ENCODE measurements at places on chromosomes 1 and 21.

- DNase-seq, result no peak
Measured at GRCh38 chr1:40715491-40716059, 24.1 kb downstream of the NFYC start.

- no peak for DNase-seq
Measured at GRCh38 chr1:43038232-43038935, 79.7 kb upstream of the SLC2A1 start.

DNA sequence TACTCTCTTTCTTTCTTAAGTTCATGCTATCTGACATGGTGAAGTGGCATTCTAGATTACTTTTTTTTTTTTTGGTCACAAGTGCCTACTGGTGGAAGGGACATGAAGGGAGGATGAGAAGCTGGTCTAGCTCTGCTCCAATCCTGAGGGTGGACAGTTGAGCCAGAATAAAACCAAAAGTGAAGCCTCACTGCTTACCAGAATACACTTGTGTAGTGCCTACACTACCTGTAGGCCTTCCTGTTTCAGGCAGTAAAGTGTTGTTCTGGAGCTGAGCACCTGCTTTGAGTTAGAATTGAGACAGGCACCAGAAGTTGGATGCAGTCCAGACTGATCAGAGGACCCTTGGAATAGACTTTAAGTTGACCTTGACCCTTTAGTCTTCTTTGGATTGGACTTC is 40.4 kb upstream of the APOBEC4 start:
- DNase-seq, result no peak

GRCh38 chr1:35461966-35462651 is 95.1 kb downstream of the KIAA0319L start:
- DNase-seq, result no peak

DNA sequence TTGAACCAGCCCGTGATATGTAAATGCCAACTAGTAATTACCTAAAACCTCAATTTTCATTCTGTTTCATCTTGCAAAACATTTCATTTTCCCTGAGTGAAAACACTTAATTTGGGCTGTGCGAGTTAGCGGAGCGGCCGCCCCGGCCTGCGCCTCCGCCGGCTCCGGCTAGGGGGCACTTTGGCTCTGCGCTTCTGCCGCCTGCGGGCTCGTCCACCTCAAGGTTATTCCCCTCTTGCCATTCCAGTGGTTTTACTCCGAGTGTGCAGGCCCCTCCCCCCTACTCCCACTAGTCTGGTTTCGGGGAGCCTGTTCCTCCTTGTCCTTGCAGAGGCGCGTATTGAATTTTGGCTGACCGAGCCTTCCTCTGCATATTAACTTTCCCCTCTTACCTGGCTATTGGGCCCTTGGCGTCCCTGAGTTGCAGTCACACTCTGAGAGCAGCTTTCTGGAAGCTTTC is 55.6 kb downstream of the PEX14 start:
- DNase-seq, result peak; percentile 40

- peak; percentile 56 for DNase-seq
Measured at GRCh38 chr1:7549277-7550161, 221.6 kb upstream of the VAMP3 start.

GRCh38 chr1:197902131-197902453 is 338 bp upstream of the C1orf53 start:
- no peak for DNase-seq

DNA sequence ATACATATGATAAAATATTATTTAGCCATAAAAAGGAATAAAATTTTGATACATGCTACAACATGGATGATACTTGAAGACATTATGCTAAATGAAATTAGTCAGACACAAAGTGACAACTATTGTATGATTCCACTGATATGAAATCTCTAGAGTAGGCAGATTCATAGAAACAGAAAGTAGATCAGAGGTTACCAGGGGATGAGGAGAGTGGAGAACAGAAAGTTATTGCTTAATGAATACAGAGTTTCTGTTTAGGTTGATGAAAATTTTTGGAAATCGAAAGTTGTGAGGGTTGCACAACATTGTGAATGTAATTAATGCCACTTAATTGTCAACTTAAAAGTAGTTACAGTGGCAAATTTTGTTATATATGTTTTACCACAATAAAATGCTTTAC is 315.7 kb upstream of the USP25 start:
- no peak for DNase-seq

GRCh38 chr1:208047476-208047934 is 136.6 kb upstream of the CD34 start:
- DNase-seq, result peak; percentile 56

- DNase-seq, result no peak
Measured at GRCh38 chr1:153546371-153546770, 765 bp upstream of the S100A4 start.

DNA sequence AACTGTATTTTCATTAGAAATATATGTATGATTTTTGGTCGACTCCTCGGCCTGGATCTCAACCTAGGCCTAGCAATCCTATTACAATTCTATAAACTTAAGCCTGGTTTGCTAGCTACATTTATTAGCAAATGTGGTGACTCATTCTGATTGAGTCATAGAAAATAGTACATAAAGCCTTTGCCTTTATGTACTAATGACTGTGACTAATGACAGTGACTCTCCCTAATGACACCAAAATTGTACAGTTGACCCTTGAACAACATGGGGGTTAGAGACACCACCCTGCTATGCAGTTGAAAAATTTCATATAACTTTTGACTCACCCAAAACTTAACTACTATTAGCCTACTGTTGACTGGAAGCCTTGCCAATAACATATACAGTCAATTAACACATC is 78.9 kb downstream of the CLEC20A start:
- peak; percentile 8 for DNase-seq

DNA sequence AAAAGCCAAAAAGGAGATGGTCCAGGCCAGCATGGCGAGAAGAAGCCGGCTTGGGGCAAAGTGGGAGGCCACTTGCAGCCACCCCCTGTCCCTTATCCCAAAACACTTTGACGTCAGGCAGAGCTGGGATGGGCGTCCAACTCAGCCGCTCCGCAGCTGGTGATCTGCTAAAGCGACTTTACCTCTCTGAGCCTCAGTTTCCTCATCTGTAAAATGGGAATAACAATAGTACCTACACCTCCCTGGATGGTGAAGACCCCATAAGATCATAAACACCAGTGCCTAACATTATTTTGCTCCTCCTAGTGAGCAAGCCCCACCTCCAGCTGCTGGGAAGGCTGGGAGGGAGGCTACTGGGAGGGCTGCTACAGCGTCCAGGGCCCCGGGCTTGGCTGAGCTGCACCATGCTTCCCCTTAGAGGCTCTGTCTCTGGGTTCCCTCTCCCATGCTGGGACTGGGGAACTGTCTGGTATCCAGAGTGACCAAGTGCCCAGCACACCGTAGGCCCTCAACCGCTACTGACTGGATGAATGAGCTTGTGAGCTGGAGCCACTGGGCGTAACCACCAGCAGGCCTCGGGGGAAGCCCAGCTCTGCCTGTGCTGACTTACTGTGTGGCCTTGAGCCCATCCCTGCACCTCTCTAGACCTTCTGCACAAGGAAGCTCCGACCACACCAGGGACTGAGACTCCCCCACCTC is 18.3 kb downstream of the IFFO2 start:
- DNase-seq, result no peak

GRCh38 chr1:10686404-10687040 is 109.9 kb downstream of the CASZ1 start:
- no peak for DNase-seq

DNA sequence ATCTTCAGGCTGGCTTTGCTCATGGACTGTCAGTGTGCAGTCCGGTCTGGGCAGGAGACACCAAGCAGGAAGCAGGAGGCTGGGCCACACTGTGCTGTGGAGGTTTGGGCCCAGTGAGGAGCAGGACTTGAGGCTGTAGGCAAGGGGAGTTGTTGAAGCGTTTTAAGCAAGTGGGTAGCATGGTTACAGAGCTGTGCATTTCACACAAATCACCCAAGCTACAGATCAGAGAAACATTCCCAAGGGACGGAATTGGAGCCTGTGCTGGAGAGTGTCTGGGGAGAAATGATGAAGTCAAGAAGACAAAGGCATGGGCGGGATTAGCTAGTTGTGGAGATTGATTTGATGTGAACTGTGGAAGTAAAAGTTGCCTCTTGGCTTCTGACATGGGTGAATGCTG is 60.9 kb downstream of the KIF21B start:
- no peak for DNase-seq

GRCh38 chr1:228293393-228293792 is 85.5 kb downstream of the OBSCN start:
- no peak for DNase-seq

- DNase-seq, result no peak
Measured at GRCh38 chr1:93822730-93823425, 56.1 kb downstream of the DNTTIP2 start.

- DNase-seq, result peak; percentile 82
Measured at GRCh38 chr1:234564035-234565029, 45.6 kb downstream of the IRF2BP2 start.

GRCh38 chr1:229892515-229893117 is 174.4 kb upstream of the GALNT2 start:
- no peak for DNase-seq

- DNase-seq, result no peak
Measured at GRCh38 chr1:244651956-244652622, 837 bp upstream of the DESI2 start.

DNA sequence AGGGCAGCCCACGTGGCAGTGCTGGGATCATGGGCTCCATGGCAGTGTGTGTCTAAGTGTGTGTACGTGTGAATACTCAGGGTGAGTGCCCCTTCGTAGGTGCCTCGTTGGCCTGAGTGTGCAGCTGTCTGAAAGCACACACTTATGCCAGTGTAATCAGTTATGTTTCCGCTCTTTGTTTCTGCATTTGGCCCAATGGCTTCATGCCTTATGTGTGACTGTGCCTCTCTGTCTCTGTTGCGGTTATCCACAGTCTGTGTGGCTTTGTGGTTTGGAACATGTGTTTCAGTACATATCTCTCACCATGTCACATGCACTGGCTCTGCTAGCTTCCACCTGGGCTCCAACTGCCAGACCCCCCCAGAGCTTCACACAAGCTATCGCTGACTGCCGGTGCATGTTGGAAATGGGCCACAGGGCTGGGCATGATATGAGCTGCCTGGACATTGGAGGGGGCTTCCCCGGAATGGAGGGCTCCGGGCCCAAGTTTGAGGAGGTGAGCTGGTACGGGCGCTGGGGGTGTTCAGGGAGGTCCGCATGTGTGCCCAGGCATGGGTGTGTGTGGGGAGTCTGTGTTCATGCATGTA is 70.3 kb upstream of the TINAGL1 start:
- DNase-seq, result peak; percentile 19

DNA sequence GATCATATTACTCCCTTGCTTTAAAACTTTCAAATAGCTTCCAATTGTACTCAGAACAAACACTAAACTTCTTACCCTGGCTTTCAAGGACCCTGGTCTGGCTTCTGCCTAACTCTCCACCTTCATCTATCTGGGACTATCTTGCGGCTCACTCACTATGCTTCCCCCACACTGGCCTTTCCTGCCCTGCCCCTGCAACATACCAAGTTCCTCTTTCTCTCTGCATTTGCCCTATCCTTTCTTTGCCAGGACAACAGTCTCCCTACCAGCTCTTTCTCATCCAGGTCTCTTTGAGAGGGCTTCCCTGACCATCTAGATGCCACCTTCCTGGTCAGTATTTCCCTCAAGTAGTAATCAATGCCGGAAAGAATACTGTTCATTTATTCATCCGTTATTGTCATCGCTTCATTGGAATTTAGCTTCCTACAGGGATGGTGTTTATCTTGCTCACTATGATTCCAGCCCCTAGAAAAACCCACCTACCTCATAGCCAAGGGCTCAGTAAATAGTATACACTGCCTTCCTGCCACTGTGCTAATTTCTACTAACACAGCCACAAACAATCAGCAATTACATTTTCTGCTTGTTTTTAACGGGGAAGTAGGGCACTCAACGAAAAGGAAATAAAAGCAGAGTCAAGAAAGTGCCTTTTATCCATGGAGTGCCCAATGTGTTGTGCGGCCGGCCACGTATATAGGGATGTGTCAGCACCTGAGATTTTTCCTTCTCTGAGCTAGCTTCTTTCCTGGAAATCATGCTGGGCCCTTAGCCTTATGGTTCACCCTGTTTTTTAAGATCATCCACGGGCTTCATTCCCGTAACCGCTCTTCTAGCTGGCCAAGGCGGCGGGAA is 521 bp upstream of the CDC7 start:
- DNase-seq, result no peak

DNA sequence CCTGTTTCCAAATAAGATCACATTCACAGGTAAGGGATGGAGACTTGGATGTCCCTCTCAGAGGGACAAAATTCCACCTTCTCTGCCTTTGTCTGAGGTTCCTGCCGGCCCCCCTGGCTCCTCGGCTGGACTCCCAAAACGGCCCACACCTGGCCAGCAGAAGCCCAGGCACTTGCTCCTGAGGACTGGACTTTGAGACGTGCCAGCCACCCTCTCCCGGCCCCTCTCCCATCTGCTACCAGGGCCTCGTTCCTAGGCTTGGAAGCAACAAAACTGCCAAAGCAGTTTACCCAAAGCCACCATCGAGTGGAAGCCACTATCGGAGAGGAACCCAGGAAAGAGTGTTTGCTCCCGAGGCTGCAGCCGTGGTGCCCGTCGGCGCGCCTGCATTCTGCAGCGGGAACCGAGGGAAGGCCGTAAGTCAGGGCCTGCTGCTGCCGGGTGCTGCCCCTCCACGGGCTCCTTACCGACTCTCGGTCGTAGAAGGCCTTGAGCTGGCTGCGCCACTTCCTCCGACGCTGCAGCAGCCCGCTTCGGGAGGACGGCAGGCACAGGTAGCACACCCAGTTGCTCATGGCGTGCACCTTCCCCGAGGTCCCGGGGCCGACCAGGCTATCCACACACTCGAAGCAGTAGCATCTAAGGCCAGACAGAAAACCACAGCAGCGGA is 3.5 kb downstream of the DNMT3L start:
- no peak for DNase-seq

GRCh38 chr1:22414244-22414751 is 37.4 kb upstream of the ZBTB40 start:
- DNase-seq, result no peak

- DNase-seq, result no peak
Measured at GRCh38 chr21:15875286-15875685, 145.5 kb downstream of the USP25 start.

DNA sequence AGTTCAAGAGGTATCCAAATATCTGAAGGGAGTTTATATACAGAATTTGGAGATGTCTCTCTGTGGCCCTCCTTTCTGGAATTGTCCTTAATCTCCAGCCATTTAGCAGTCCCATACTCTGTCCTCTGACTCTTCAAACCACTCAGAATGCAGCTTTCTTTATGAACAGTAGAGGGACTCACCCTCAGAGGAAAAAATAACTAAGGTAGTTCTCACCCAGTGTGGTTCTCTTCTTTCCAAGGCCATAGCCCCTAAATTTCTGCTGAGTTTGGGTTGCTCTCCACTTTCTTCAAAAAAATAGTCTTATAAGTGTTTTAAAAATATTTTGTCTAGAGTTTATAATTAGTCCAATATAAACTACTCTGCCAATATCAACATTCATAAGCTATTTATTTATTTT is 369.7 kb downstream of the MATN1 start:
- no peak for DNase-seq
